ENCODE measurements at places on chromosomes 12 and 14. TPM values are rescaled to one million over a fixed set of nuclear protein-coding genes. Genes with fewer than 3 reads are reported as not detected.

Gene VDR
- 0.61 TPM for polyA plus RNA-seq

Gene LRRIQ1
- polyA plus RNA-seq, result not detected

Gene L2HGDH
- polyA plus RNA-seq, result 2.0 TPM

Gene PPP4R4
- 0.48 TPM for polyA plus RNA-seq

Gene CRIP1
- polyA plus RNA-seq, result 1,925 TPM

Gene TPPP2
- not detected for polyA plus RNA-seq

Gene BCL11B
- polyA plus RNA-seq, result 0.38 TPM

Gene ATP6V1D
- polyA plus RNA-seq, result 38.1 TPM

Gene AICDA
- polyA plus RNA-seq, result 2.1 TPM

Gene LRRK2
- polyA plus RNA-seq, result 6.8 TPM

Gene ERBB3
- polyA plus RNA-seq, result 0.83 TPM

Gene CFAP251
- polyA plus RNA-seq, result not detected

Gene NUAK1
- polyA plus RNA-seq, result not detected
